ENCODE measurements at places on chromosomes 3 and 15.

GRCh38 chr15:39031596-39031995 lies 467.0 kb upstream of the RASGRP1 start:
- no peak for DNase-seq

DNA sequence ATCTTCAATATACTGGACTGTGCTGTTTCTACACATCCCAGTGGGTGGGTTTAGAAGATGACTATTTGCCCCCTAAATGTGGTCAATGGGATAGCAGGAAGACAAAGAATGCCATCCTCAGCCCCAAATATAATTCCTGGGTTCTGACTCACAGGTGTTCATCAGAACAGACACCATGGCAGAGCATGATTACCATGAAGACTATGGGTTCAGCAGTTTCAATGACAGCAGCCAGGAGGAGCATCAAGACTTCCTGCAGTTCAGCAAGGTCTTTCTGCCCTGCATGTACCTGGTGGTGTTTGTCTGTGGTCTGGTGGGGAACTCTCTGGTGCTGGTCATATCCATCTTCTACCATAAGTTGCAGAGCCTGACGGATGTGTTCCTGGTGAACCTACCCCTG lies 3.0 kb downstream of the CXCR6 start:
- DNase-seq, result no peak

- DNase-seq, result no peak
These were observed 102.4 kb downstream of the FRMD4B start for GRCh38 chr3:69283496-69283895.

GRCh38 chr3:105553851-105554250 lies 187.1 kb downstream of the ALCAM start:
- no peak for DNase-seq

DNA sequence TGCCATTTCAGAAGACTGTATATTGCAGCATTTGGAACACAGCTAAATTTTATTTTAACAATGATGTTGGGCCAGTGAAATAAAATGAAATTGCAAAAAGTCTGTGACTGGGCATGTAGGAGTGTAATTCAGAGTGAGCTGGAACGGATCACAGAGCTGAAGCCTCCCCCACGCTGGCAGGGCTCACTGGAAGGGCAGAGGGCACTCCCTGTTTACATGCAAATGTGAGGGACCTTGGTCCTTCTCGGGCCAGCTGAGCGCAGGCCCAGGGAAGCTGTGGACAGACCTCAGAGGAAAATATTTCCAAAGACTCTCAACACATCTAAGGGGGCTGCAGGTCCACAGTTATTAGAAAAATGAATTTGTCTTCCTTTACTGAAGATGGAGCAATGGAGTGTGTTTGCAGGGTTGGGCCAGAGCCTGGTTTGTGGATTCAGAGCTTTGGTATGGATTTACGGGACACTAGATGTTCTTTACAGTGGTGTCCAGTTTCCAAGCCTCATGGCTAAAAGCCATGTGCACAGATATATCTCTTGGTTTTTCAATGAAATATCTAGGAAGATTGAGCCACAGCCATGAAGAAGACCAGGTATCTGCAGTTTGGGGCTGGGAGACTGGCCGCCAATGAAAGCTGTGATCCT lies 32.0 kb downstream of the TRPM1 start:
- DNase-seq, result no peak

- no peak for DNase-seq
These were observed 554.5 kb upstream of the TBL1XR1 start for GRCh38 chr3:177751770-177752169.
